ENCODE measurements at places on chromosomes 16 and 17. TPM values are rescaled to one million over a fixed set of nuclear protein-coding genes. Genes with fewer than 3 reads are reported as not detected.

- H3K4me3 ChIP-seq: no peak overlapping the region
- no peaks in the 10 kb centered on the region for H3K27me3 ChIP-seq
- H3K4me1 ChIP-seq: peaks cover 50% of the 10 kb centered on the region
- no peak for DNase-seq
- H3K27ac ChIP-seq: no peak overlapping the region
- H3K36me3 ChIP-seq: peaks cover 5% of the 10 kb centered on the region
These were observed 44.6 kb downstream of the NFAT5 start for GRCh38 chr16:69610356-69610755.

DNA sequence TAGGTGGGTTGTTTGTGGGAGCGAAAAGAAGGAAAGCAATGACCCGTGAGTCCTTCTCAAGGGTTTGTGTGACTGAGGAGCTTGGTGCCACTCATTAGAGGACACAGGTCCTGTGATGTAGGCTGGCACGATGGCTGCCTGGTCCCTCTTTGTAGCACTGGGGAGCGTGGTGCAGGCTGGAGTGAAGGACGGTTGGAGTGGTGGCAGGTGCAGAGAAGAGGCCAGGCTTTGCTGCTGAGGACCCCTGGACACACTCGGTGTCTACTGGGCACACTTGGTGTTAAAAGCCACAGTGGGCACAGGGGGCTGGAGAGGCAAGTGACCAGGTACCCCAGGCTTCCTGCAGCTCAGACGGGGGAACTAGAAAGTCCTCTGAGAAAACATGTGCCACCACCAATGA lies 106.0 kb downstream of the NTN1 start:
- no peak overlapping the region for H3K4me3 ChIP-seq
- H3K4me1 ChIP-seq: no peaks in the 10 kb centered on the region
- DNase-seq: no peak

P2RX5 gene
- total RNA-seq: 9.6 TPM

DNA sequence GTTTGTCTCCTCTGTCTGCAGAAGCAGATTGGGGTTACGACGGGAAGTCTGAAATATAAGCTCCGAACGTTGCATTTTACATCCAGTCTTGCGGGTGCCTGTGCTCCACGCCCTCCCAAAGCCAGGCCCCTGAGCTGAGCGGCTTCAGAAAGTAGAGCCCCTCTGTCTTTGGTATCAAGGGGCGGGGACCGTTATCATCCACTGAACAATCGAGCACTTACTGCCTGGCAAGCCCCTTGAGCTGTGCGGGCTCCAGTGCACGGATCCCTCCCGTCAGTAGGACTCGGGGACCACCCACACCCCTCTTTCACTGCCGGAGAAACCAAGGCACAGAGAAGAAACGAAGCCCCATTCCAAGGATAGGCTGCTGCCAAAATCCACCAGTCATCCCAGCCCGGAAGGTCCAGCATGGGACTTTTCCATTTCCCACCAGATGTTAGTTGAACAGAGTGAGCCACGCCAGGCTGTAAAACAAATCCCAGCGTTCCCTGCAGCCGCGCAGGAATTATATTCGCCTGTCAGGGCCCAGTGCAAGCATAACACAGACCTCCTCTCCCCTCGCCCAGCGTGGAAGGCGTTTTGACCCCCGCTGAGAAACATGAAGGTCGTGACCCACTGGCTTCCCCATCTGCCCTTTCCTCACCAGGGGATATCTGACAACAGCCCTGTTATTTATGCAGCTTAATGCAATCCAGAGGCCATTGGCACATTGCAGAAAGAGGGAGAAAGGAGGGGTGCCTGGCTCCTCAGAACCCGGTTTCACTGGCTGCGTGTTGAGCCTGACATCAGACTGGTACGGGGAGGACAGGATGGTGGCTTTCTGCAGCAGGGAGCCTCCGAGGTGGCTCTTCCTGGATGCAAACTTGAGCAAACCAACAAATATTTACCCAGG lies 212.2 kb upstream of the FOXF1 start:
- peaks cover 12% of the 10 kb centered on the region for H3K4me1 ChIP-seq
- DNase-seq: no peak
- H3K36me3 ChIP-seq: no peaks in the 10 kb centered on the region
- H3K27ac ChIP-seq: peak overlapping the region; percentile 90

DNA sequence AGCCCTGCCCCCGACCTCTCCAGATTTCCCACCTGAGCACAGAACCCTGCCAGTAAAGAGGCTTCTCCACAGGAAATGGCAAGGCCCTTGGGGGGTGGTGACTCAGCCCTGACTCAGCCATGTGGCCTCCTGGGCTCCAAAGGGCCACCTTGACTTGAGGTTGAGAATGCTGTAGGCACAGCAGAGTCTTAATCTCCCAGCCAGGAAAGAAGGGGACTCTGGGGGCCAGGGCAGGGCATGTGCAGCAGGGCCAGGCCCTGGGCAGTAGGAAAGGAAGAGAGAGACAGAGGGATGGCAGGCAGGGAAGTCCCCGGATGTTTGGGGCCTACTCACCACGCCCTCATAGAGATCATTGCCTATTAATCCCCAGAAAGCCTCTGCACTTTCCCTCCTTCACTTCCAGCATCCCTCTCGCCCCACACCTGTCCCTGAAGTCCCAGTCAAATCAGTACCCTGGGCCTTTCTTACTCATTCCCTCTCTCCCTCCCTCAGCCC lies 4.8 kb upstream of the ITGA3 start:
- no peaks in the 10 kb centered on the region for H3K36me3 ChIP-seq
- peak overlapping the region; percentile 97 for H3K27ac ChIP-seq
- H3K27me3 ChIP-seq: no peaks in the 10 kb centered on the region

DNA sequence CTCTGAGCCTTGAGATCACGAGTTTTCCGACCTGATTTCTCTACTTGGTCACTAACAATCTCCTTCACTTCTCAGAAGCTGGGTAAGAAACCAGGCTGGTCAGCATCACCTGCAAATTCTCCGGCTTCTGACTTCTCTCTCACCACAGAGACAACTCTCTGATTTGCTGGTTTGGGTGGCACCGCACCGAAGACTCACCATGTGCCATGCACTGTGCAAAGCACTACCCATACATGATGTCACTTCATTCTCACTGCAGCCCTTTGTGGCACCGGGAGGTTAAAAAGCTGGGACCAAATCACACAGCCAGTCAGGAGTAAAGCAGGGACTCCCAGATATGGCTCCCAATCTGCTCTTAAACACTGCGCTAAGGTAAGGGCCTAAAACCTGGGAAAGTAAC lies 647 bp downstream of the VAC14 start:
- H3K4me3 ChIP-seq: peak overlapping the region; percentile 95
- H3K4me1 ChIP-seq: peaks cover 19% of the 10 kb centered on the region
- peaks cover 4% of the 10 kb centered on the region for H3K27me3 ChIP-seq
- DNase-seq: no peak

RPL13 gene
- 4,705 TPM for total RNA-seq

SGCA gene
- total RNA-seq: 89.3 TPM

TNFRSF12A gene
- total RNA-seq: 77.2 TPM

DNA sequence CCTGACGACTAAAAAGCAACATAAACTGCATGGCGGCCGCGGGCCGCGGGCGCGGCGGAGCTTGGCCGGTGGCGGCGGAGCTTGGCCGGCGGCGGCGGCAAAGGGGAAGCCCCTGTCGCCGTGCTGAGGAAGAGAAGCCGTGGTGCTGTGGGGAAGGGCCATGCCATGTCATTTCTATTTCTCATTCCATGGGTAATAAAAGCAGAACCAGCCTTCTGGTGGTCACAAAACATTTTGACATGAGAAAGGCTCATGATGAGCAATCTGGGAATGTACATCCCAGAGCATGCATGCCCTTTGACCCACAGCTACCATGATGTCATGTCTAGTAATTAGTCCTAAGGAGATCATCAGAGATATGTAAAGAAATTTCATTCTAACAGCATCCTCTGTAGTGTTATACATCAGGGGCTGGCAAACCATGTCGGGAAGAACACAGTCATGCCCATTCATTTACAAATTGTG lies 23.9 kb upstream of the HEATR6 start:
- DNase-seq: no peak
- H3K27ac ChIP-seq: no peak overlapping the region
- peak overlapping the region; percentile 26 for H3K4me3 ChIP-seq

KRT14 gene
- not detected for total RNA-seq

- H3K4me1 ChIP-seq: peaks cover 18% of the 10 kb centered on the region
- no peak overlapping the region for H3K27ac ChIP-seq
- DNase-seq: no peak
- no peak overlapping the region for H3K4me3 ChIP-seq
- H3K36me3 ChIP-seq: peaks cover 31% of the 10 kb centered on the region
- H3K27me3 ChIP-seq: no peaks in the 10 kb centered on the region
These were observed 9.9 kb downstream of the ATPAF2 start for GRCh38 chr17:18028952-18029540.

GRCh38 chr17:73770849-73771229 lies 126.6 kb upstream of the SDK2 start:
- H3K36me3 ChIP-seq: no peaks in the 10 kb centered on the region
- DNase-seq: no peak
- H3K27ac ChIP-seq: peak overlapping the region; percentile 38
- peaks cover 9% of the 10 kb centered on the region for H3K4me1 ChIP-seq
- H3K27me3 ChIP-seq: no peaks in the 10 kb centered on the region

HOXB9 gene
- not detected for total RNA-seq

- H3K27ac ChIP-seq: no peak overlapping the region
- peaks cover 67% of the 10 kb centered on the region for H3K36me3 ChIP-seq
- peaks cover 21% of the 10 kb centered on the region for H3K4me1 ChIP-seq
- peak; percentile 53 for DNase-seq
- H3K4me3 ChIP-seq: no peak overlapping the region
These were observed 13.8 kb downstream of the CYBC1 start for GRCh38 chr17:82436601-82437324.

DNA sequence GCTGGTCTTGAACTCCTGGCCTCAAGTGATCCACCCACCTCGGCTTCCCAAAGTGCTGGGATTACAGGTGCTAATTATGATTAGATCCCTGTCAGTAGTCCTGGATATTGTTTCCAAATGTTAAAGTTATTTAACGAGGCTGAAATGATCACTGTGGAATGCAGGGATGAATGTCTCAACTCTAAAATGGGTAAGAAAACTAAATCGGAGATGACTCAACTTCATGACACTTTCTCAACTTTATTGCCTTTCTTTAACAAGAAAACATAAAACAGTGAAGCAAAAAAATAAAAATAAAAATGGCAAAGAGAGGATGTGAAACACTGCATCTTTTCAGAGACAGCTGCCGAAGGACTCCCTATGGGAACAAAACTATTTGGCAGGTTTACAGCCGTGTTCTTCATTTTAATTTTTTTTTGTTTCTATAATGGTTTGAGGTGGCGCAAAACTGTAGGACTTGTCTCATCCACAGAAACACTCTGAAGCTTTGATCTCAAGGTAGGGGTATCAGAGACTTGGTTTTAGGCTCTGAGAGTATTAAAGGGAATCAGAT lies 382.0 kb downstream of the GRIN2A start:
- H3K27ac ChIP-seq: no peak overlapping the region
- DNase-seq: no peak
- no peaks in the 10 kb centered on the region for H3K4me1 ChIP-seq
- H3K4me3 ChIP-seq: no peak overlapping the region
- H3K36me3 ChIP-seq: no peaks in the 10 kb centered on the region
- no peaks in the 10 kb centered on the region for H3K27me3 ChIP-seq

KRT27 gene
- total RNA-seq: not detected
